ENCODE measurements at places on chromosomes 12 and 14.
A peak's percentile ranks its signal among the peaks of the same experiment; 100 is the strongest.

- no peak for DNase-seq
Measured at GRCh38 chr12:91622981-91623380, 440.4 kb upstream of the DCN start.

- no peak for DNase-seq
Measured at GRCh38 chr12:98483621-98484503, 31.5 kb upstream of the TMPO start.

- no peak for DNase-seq
Measured at GRCh38 chr14:22268875-22269274, 320.1 kb downstream of the DAD1 start.

GRCh38 chr12:81296556-81297305, 218.9 kb downstream of the ACSS3 start:
- DNase-seq: no peak

GRCh38 chr12:91239481-91239880, 56.9 kb upstream of the DCN start:
- DNase-seq: no peak

DNA sequence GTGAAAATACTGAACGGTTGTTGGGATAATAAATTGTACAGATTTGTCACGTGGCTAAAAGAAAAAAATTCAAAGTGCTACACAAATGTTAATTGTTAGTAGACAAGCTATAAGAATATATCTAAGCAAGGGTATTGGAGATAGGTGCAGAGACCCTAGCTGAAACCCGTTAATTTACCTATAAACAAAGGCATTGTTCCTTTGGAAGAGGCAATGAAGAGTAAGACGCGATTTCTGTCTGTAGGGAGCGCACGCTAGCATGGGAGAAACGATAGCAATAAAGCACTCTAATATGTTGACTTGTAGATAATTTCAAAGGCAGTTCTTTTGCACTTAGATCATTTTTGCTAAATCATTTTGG, 565 bp downstream of the CCDC77 start:
- no peak for DNase-seq

DNA sequence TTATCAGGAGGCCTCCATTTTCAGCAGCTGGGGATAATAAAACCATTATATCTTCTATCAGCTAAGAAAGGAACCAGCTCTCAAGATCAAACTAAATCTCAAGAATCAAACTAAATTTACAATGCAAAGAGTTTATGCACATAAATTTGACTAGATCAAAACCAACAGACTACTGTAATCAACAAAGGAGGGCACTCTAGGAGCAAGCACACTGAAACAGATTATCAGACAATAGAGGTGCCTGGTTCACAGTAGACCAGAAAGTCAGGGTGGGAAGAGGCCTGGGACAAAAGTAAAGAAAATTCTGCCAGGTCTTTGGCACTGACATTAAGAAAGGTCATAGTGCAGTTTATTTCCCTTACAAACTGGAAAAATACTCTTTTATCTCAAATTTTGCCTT, 61.0 kb downstream of the HECTD4 start:
- DNase-seq: peak; percentile 60

DNA sequence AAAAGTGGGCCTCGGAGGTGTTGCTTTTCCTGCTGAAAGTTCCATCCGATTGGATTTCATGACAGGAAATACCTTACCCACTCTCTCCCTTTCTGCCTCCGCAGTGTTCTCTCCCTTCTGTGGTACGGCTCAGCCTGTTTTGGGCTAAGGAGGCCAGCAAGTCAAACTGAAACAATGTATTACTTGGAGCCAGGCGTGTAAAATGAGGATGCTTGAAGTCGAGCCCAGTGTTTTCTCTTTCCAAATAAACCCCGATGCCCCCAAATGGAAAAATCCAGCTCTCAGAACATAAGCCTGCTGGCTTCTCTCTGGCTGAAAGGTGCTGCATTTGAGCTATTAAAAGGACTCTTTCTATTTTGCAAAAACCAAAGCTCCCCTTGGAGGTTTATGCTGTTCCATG, 124.7 kb downstream of the ZNF664 start:
- no peak for DNase-seq

DNA sequence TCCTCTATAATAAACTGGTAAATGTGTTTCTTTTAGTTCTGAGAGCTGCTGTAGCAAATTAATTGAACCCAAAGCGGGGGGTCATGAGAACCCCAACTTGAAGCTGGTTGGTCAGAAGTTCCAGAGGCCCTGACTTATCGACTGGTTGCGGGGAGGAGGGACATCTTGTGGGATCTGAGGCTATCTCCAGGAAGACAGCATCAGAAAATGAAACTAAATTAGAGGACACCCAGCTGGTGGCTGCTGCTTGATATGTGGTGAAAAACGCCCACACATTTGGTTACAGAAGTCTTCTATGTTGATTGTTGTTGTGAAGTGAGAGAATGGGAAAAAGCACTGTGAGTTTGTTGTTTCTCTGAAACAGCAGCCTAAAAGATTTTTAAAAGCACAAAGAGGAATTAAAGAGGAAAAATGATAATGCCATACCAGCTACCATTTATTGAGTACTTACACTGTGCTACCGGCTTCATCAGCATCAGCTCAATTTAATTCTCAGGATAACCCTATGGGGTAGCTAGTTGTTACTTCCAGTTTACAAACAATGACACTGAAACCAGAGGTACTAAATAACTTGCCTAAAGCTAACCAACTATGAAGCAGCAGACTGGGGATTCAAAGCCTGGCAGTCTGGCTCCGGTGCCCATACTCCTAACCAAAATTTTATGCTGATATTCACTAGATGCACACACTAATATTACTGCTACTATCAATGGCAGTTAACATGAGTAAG, 24.3 kb downstream of the DDX24 start:
- no peak for DNase-seq

GRCh38 chr12:124566997-124567672, at the start of gene NCOR2:
Gene NCOR2, minus strand, starts transcription at chr12:124567612. Its CDS starts 72,361 bp downstream, at chr12:124495251.
- DNase-seq: peak; percentile 69

DNA sequence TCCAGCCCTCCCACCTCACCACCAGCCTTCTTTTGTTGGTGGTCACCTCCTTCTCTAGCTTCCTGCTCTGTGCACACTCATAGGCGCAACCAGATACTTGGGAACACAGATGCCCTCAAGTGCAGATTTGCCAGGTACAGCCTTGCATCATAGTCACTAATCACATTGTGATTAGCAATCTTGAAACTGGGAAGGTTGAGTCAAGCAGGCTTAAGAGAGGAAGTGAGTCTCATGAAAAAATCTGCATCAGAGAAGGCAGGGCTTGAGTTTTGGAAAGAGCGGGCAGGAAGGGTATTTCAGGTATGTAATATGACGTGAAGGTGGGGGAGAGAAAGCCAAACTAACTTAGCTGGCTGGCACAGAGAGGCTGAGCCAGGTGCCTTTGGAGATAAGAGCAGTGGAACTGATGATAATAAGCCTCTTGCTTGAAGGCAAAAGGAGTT, 2.7 kb upstream of the RABGGTA start:
- DNase-seq: no peak

GRCh38 chr12:93484315-93484981, 17.1 kb downstream of the MRPL42 start:
- DNase-seq: no peak

- DNase-seq: no peak
Measured at GRCh38 chr12:4939418-4940023, 29.8 kb downstream of the KCNA1 start.

DNA sequence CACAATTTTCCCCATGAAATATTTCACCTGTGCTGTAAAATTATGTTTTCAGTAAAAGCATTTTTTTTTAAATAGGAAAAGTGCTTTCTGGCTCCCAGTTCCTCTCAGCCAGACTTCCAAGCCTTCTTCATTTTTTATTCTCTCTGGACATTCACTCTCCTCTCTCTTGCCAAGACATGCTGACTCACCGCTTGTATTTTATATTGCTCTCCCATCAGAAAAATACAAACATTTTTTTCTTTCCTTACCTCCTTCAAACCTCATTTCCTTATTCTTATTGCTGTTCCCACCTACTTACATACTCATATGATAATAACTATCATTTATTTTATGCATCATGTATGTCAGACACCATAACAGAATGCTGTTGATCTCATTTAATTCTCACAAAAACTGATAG, 37.7 kb upstream of the ZNF641 start:
- no peak for DNase-seq

GRCh38 chr12:131384544-131384855, 326.4 kb upstream of the SFSWAP start:
- DNase-seq: no peak

DNA sequence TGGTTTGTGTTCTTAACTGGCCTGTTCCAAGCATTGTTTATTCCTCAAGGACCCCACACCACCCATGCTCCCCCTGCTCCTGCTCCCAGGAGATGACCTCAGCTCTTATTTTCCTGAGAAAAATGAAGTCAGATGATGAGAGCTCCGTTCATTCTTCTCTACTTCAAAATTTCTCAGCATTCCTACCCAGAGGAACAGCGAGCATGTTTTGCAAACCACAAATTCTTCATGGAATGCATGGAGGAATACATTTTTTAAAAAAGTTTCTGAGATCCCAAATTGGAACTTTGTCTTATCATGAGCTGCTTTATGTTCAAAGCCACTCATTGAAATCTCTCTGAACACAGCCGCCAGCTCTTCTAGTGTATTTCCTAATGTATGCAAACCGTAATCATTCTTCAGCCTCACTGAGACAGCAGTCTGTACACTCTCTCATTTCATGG, 44.9 kb downstream of the SYNE2 start:
- no peak for DNase-seq

DNA sequence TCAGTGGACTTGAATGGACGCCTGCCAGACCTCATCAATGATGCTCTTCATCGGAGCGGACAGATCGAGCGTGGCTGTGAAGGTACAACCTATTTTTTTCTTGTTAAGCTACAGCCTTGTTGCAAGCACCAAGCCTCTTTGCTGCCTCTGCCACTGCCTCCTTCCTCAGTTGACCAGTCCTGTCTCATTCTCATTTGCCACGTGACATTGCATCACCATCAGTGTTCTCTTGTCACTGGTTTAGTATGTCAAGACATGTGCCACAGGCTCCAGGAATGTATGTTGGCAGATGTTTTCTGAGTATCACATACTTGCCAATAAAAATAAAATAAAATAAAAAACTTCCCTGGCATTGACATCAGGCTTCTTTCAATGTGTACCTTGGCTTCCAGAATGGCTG, 798.1 kb downstream of the NRXN3 start:
- no peak for DNase-seq

Data from NCI-H526 (cell line).